ENCODE measurements at places on chromosomes 4 and X. TPM values are rescaled to one million over a fixed set of nuclear protein-coding genes. Genes with fewer than 3 reads are reported as not detected.

PNMA5 gene
- total RNA-seq, result not detected

SRPX gene
- 93.1 TPM for total RNA-seq

CCDC110 gene
- 2.2 TPM for total RNA-seq

SPRY1 gene
- total RNA-seq, result 5.1 TPM

TECRL gene
- total RNA-seq, result not detected

LUZP4 gene
- total RNA-seq, result not detected

SLC26A1 gene
- 0.36 TPM for total RNA-seq

SLC9A6 gene
- total RNA-seq, result 21.0 TPM

CYSLTR1 gene
- total RNA-seq, result under 0.01 TPM

ZNF718 gene
- 5.6 TPM for total RNA-seq

GPR50 gene
- total RNA-seq, result not detected

ADGRG4 gene
- total RNA-seq, result not detected

TMEM35A gene
- total RNA-seq, result 1.5 TPM

All from osteoblast (primary cell).